ENCODE measurements at places on chromosomes 4 and X. TPM values are rescaled to one million over a fixed set of nuclear protein-coding genes. Genes with fewer than 3 reads are reported as not detected.

Gene EDNRA
- 13.3 TPM for total RNA-seq

Gene MAP3K15
- total RNA-seq, result 4.2 TPM

Gene SMR3B
- total RNA-seq, result not detected

Gene CDS1
- 21.6 TPM for total RNA-seq

Gene LIMCH1
- total RNA-seq, result 12.7 TPM

GRCh38 chr4:76342191-76342590 lies 35.7 kb downstream of the STBD1 start:
- H3K4me1 ChIP-seq, result peaks cover 37% of the 10 kb centered on the region
- no peak overlapping the region for H3K4me3 ChIP-seq
- peaks cover under 1% of the 10 kb centered on the region for H3K36me3 ChIP-seq

DNA sequence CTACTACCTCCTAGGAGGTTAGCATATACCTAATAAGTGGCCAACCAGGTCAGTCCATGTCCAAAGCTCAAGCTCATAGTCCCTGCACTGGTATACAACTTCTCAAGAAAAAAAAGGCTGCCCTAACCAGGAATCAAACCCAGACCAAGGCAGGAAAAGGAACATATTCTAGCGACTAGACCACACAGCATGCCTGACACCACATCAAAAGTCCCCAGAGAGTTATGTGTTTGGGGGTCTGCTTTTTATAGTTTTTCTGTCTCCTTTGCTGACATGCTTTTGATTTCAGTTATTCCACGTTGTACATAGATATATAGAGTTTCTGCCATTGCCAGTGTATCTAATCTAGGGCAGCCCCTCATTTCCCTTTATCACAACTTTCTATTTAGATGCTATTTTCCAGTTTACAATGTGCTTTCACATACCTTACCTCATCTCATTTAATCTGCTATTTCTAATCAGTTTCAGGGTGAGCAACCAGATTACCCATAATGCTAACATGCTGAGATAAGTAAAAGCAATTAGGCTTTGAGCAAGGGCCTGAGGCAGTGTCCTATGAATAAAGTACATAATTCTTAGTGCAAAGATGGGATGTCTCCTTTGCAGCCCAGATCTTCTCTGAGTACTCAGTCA lies 17.8 kb downstream of the ARHGEF6 start:
- no peak for DNase-seq
- H3K4me3 ChIP-seq, result no peak overlapping the region
- no peaks in the 10 kb centered on the region for H3K36me3 ChIP-seq
- no peak overlapping the region for H3K27ac ChIP-seq
- no peaks in the 10 kb centered on the region for H3K4me1 ChIP-seq

DNA sequence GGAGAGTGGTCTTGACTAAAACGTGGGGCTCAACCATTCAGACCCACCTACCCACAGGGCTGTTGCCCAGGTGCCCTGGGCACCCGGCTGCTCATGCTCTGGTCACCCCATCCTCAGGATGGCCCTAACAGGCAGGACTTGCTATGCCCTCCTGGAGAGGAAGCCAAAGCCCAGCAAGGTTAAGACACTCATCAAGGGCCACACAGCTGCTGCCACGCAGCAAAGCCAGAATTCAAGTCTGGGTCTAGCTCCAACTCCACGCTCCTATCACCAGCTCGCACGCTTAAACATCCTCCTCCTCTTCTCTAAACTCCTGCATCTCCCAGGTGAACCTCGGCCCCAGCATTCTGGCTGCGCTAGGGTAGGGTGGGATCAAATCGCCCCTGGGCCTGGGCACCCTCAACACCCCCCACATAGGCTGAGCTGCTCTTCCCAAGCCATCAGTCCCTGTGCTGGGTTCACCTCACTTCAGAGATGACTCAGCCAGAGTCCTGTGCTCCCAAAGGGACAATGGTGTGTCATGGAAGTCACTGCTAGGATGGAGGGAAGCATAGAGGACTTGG lies 54.1 kb downstream of the PPP2R2C start:
- no peaks in the 10 kb centered on the region for H3K36me3 ChIP-seq
- H3K27me3 ChIP-seq, result peaks cover 6% of the 10 kb centered on the region
- no peak overlapping the region for H3K27ac ChIP-seq
- H3K4me1 ChIP-seq, result no peaks in the 10 kb centered on the region
- H3K4me3 ChIP-seq, result no peak overlapping the region

- no peaks in the 10 kb centered on the region for H3K36me3 ChIP-seq
- H3K27ac ChIP-seq, result no peak overlapping the region
- H3K4me3 ChIP-seq, result no peak overlapping the region
- DNase-seq, result no peak
- no peaks in the 10 kb centered on the region for H3K27me3 ChIP-seq
Measured at GRCh38 chr4:129248621-129249020, 152.7 kb downstream of the C4orf33 start.

DNA sequence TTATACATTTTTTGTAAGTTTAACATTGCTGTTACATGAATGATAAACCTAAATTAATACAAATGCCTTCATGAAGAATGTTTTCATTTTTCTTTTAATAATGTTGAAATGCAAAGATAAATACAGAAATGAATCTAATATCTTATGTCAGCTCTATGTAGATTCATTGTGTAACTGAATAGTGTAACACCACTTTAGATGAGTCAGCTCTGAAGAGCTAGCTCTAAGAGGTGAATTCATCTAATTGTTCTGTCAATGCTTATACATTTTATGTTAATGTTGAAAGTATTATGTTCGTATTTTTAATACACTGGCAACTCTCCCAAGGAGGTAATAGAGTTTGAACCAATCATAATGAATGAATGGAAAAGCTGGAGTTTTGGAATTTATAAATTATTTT lies 146.9 kb upstream of the FMR1 start:
- DNase-seq, result no peak
- H3K27me3 ChIP-seq, result no peaks in the 10 kb centered on the region
- H3K4me1 ChIP-seq, result no peaks in the 10 kb centered on the region
- no peak overlapping the region for H3K27ac ChIP-seq
- no peak overlapping the region for H3K4me3 ChIP-seq
- no peaks in the 10 kb centered on the region for H3K36me3 ChIP-seq

GRCh38 chr4:8534129-8534528 lies 46.1 kb upstream of the GPR78 start:
- H3K4me1 ChIP-seq, result peaks cover 32% of the 10 kb centered on the region
- peak overlapping the region; percentile 95 for H3K27ac ChIP-seq
- H3K36me3 ChIP-seq, result no peaks in the 10 kb centered on the region
- H3K4me3 ChIP-seq, result peak overlapping the region; percentile 25

DNA sequence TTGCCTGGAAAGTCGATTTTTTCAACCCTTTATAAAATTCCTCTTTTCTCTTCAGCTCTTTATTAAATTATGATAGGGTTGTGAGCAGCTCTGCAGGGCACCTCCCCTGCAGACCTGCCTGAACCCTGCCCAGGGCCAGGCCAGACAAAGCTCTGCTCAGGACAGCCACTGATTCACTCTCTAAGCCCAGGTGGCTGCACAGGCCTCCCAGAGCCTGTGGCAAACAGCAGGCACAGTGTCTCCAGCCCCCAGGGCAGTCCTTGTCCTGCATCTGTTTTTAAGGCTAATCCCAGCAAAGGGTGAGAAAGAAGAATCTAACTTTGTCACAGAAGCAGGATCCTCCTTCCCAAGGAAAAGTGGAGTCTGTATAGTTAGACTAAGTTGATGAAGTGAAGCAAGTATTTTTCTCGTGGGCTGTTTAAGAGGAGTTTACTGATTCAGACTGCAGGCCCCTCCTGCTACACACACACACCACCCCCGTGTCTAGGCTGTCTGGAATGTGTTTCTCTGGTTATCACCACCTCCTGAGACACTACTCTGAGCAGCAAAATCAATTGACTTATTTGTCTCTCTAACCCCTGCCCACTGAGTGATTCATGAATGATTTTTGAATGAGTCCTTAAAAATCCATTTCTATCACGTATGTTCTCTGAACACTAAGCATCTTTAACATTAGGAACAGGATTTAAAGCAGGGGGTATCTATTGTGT lies 101.7 kb downstream of the CHIC2 start:
- no peak overlapping the region for H3K4me3 ChIP-seq
- no peaks in the 10 kb centered on the region for H3K36me3 ChIP-seq
- no peak overlapping the region for H3K27ac ChIP-seq
- H3K4me1 ChIP-seq, result peaks cover 16% of the 10 kb centered on the region
- DNase-seq, result no peak
- peaks cover 25% of the 10 kb centered on the region for H3K27me3 ChIP-seq

DNA sequence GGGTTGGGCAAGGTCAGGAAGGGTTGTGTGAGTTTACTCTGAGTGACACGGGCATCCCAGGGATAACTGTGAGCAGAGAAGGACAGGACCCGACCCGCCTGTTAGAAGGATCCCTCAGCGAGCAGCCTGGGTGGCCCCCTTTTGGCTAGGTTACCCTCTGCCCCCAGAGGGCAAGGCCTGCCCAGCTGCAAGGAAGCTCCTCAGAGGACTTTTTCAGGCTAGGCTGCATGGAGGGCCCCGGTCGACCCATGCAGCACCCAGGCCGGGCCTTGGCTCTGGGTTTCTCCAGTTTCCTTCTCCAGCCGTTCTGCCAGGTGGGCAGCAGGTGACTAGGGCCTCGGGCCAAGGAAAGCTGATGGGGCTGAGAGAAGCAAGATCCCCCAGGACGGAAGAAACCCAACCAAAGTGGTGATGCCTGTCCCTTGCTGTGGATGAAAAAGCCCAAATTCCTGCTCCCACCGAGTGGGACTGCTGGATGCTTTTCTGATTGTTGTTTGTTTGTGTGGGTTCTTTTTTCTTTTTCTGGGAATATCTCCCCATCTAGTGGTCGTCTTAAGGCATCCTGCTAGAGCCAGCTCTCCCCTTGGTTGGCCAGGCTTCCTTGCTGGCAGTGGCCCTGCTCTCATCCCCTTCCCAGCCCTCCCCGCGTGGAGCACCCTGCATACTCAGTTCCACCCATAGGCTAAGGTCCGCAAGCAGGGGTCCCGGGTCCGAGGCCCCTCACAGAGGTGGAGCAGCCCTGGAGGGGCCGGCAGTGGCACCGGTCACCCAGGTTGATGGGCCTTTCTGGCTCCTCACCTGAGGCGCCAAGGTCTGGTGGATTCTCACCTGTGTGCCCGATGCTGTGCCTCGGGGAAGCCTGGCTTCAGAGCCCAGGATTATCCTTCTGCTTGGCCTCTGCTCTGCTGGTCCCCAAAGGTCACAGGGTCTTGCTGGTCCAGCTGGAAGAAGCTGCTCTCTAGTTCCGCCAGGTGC lies 1.8 kb downstream of the ZFP92 start:
- peaks cover 18% of the 10 kb centered on the region for H3K27me3 ChIP-seq
- H3K36me3 ChIP-seq, result no peaks in the 10 kb centered on the region
- H3K4me3 ChIP-seq, result no peak overlapping the region
- no peak for DNase-seq
- H3K27ac ChIP-seq, result no peak overlapping the region
- no peaks in the 10 kb centered on the region for H3K4me1 ChIP-seq

GRCh38 chrX:12370497-12370986 lies 232.3 kb downstream of the FRMPD4 start:
- no peak for DNase-seq
- no peaks in the 10 kb centered on the region for H3K27me3 ChIP-seq
- H3K4me3 ChIP-seq, result no peak overlapping the region
- no peak overlapping the region for H3K27ac ChIP-seq
- no peaks in the 10 kb centered on the region for H3K4me1 ChIP-seq

- no peak for DNase-seq
- H3K4me3 ChIP-seq, result no peak overlapping the region
- H3K4me1 ChIP-seq, result peaks cover 2% of the 10 kb centered on the region
- H3K27ac ChIP-seq, result no peak overlapping the region
- H3K36me3 ChIP-seq, result no peaks in the 10 kb centered on the region
- H3K27me3 ChIP-seq, result no peaks in the 10 kb centered on the region
Measured at GRCh38 chrX:65987811-65988210, 52.1 kb downstream of the VSIG4 start.

- peaks cover 15% of the 10 kb centered on the region for H3K4me1 ChIP-seq
- DNase-seq, result no peak
- no peaks in the 10 kb centered on the region for H3K36me3 ChIP-seq
- H3K27ac ChIP-seq, result no peak overlapping the region
Measured at GRCh38 chrX:138765051-138765450, 53.5 kb upstream of the FGF13 start.

DNA sequence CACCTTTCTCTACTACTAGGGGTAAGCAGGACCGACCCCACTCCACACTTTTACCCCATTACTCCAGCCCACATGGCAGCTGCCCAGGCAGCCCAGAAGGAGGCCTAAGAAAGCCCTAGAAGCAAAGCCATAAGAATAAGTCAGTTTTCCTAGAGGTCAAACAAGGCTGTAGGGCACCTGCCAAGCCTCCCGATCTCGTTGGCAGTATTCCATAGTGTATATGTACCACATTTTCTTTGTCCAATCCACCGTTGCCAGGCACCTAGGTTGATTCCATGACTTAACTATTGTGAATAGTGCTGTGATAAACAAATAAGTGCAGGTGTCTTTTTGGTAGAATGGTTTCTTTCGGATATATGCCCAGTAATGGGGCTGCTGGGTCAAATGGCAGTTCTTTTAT lies 54.2 kb downstream of the RHOXF2B start:
- DNase-seq, result no peak
- peaks cover 1% of the 10 kb centered on the region for H3K36me3 ChIP-seq
- H3K4me3 ChIP-seq, result no peak overlapping the region
- peaks cover 13% of the 10 kb centered on the region for H3K27me3 ChIP-seq

DNA sequence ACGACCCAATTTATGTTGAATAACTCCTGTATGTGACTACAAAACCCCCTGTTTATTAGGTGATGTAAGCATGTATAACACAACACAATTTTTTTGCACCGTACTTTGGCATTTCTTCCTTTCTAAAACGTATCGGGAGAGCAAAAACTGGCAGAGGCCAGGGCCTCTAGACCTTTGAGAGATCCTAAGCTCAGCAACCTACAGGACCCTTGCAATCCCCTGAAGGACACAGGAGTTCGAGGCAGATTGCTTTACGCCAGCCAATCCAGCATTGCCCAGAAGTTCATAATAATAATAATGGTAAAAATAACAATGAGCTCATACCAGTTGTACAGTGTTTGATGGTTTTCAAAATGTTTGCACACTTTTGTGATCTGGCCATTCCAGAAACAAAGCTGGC lies 7.7 kb downstream of the NKX3-2 start:
- H3K4me1 ChIP-seq, result no peaks in the 10 kb centered on the region
- H3K27me3 ChIP-seq, result peaks cover 92% of the 10 kb centered on the region
- DNase-seq, result no peak
- H3K36me3 ChIP-seq, result no peaks in the 10 kb centered on the region
- H3K27ac ChIP-seq, result no peak overlapping the region
- H3K4me3 ChIP-seq, result no peak overlapping the region

- peaks cover 1% of the 10 kb centered on the region for H3K4me1 ChIP-seq
- no peaks in the 10 kb centered on the region for H3K36me3 ChIP-seq
- no peak overlapping the region for H3K4me3 ChIP-seq
Measured at GRCh38 chr4:138951764-138952163, 63.8 kb upstream of the NOCT start.

DNA sequence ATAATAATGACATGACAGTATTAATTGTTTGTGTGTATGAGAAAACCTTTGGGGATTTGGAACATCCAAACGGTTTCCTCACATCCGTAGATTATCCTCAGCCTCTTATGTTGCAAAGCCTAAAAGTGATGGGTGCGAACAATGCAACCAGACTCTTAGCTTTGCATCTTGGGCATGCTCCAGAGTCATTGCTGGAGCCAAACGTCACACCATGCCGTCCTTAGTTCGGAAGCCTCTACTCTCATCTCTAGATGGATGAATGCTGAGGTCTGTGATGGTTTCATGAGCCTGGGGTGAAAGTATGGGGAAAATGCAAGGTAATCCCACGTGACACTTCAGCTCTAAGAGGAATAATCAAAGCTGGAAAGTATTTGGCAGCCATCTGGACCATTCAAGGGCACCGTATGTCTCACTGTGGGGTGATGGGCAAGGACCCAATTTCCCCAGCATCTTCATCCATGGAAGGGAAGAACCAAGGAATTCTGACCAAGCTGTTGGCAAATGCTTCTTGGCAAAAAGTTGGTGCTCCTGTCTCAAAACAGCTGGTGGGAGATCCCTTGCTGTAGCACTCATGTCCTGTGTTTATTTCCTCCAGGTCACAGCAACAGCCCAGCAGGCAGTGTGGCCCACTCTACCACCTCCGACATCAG lies 6.3 kb upstream of the RTL5 start:
- no peak overlapping the region for H3K4me3 ChIP-seq
- peaks cover 3% of the 10 kb centered on the region for H3K36me3 ChIP-seq
- H3K4me1 ChIP-seq, result no peaks in the 10 kb centered on the region
- DNase-seq, result no peak
- H3K27me3 ChIP-seq, result peaks cover 3% of the 10 kb centered on the region
- no peak overlapping the region for H3K27ac ChIP-seq
